ENCODE measurements at places on chromosomes 12 and 14.

- DNase-seq = no peak
These were observed 21.8 kb upstream of the SPPL3 start for GRCh38 chr12:120925740-120926563.

DNA sequence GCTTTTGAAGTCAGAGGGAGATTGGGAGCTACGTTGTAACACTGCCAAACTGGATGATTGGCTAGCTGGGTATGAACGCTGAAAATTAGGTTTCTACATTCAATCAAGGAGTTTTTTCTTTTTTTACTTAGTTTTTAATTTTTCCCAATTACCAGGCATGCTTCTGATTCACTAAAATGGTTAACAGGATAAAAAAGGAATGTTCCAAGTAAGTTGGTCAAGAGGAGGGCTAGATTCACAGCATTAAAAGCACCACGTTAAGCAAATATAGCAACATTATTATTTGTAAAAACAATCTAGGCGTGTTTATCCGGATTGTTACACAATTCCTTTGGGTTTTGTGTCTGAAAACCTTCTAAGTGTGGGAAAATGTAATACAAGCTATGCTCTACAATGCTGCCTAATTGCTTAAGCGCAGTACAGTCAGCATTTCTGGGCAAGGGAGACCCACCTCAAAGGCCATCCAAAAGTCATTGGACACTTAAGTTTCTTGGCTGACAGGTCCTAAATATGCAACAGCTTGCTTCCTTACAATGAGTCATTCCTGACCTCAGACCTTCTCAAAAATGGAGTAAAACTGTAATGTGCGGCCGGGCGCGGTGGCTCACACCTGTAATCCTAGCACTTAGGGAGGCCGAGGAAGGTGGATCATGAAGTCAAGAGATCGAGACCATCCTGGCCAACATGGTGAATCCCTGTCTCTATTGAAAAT, 1.2 kb downstream of the RPLP0 start:
- DNase-seq = peak; percentile 57

- DNase-seq = peak; percentile 50
These were observed 135.5 kb upstream of the CPM start for GRCh38 chr12:69068448-69068847.

GRCh38 chr12:72178871-72179270, 93.3 kb upstream of the TRHDE start:
- no peak for DNase-seq

- DNase-seq = no peak
These were observed 28.6 kb downstream of the ABCB9 start for GRCh38 chr12:122937622-122938091.

DNA sequence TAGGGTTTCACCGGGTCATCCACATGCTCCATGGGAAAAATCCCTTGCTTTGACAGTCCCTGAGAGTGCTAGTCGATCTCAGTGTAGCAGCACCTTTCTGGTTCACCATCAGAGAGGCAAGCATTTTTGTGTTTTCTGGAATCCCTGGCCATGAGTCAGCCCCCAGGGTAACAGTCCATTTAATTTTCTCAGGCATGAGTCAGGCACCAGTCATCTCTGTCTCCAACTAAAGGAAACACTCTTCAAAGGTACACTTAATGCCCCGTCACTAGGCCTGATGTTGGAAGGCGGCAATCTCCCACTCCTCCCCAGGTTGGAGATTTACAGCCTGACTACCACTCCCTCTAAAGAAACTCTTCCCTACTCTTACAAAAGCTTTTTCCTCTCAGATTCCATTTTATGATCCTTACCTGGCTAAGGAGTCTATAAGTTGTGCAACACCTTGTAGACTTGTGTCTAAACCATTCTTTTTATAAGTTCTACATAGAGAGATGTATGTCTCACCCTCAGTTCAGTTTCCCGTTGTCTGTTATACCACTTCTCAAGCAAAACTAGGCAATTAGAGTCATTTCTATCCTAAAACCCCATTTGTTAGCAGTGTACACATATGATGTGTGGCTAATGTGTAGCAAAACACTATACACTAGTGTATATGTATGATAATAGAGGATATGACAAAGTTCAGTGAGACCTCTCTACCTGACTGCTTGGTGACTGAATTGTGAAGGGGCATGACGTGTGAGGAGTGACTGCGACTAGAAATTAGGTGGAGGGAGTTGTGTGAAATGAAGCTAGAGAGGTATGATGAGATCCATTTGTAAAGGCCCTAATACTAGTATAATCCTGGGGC, 24.6 kb downstream of the TMEM19 start:
- peak; percentile 82 for DNase-seq

DNA sequence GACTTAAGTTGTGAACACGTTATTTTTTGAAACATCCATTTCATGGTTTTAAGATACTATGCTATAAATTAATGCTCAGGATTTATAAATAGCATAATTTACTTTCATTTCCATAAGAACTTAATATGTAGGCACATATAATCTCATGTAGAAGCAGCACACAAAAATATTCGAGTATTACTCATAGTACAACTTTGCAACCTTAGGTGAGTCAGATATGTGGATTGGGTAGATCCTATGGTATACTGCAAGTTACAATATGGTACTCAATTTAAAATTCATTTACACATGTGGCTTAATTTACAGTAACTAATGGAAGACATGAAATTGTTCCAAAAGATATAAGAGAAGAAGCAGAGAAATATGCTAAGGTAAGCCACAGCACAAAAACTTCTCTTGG, 26.0 kb downstream of the PSMA3 start:
- peak; percentile 10 for DNase-seq

DNA sequence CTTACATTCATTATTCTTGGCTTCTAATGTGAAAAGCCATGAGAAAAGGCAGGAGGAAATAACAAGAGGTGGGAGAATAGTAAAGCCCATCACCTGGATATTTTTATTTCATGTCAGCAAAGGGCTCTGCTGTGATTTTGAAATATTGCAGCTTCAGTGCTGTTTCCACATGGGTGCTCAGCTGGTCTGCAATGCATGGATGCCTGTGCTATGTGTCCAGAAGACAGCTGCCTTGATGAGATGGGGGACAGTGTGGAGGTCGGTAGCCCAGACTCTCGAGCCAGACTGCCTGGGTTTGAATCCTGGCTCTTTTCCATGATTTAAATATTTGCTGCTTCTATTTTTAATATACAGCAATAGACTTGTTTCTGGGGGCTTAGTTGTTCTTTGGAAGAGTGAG, 477.5 kb upstream of the GARIN6 start:
- DNase-seq = no peak

DNA sequence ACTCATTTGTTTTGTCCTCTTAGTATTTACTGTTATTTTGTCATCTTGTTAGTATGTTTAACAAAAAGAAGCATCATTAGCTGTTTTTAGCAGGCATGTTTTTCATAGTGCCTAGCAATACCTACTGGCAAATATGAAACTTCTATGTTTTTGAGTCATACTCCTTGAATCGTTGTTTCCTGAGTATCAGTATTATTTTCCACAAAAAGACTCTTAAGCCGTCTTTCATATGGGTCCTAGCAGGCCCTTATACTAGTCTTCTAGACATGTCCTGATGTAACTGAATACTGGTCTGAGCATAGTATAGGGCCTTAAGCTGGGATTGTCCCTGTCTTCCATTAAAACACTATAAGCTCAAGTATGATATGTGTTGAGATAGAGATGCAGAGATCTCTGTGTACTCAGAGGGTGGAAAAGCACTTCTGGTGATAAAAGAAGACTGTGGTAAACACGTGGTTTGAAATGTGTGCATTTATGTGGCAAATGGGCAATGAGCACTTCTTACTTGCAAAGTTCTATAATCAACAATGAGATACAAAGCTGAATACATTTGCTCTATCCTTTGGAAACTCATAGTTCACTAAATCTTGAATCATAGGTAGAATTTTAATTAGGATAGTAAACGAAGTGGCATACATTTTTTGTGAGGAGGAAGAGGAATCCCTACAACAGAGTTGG, 348.8 kb downstream of the PDZRN4 start:
- DNase-seq = no peak

DNA sequence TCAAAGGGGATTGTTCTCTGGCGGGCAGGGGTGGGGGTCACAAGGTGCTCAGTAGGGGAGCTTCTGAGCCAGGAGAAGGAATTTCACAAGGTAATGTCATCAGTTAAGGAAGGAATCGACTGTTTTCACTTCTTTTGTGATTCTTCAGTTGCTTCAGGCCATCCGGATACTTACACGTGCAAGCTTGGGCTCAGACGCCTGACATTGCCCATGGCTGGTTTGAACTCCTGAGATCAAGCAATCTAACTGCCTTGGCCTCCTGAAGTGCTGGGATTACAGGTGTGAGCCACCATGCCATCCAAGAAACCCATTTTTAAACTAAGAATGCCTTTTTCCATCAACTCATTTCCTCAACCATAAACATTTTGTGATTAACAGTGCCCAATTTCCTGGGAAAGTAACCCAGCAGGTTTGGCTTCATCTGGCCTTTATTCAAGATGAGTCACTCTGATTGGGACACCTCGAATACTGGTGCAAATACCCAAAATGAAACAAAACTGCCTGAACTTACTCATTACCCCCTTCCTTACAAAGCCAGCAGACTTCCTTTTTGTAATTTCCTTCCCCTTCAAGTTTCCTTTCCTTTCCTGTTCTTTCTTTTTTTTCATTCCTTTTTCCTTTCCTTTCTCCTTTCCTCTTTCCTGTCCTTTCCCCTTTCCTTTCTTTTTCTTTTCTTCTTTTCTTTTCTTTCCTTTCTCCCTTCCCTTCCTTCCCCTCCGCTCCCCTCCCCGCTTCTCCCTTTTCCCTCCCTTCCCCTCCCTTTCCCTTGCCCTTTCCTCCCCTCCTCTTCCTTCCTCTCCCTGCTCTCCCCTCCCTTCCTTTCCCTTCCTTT, 10.2 kb upstream of the RNASE10 start:
- no peak for DNase-seq

DNA sequence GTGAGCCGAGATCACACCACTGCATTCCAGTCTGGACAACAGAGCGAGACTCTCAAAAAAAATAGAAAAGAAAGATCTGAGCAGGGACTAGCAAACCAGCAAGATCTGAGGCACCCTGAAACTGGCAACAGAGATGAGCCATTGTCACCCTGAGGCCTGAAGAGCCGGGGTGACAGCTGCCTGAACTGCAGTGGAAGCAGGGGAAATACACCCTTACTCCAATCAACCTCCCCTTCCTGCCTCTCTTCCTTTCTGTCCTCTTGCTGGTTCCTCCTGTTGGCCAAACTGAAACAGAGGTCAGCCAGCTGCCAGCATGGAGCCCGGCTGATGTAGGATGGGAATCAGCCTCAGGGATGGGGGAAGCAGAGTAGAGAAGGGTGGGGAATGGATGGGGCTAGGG, 192.0 kb downstream of the CHST11 start:
- no peak for DNase-seq

GRCh38 chr14:33642691-33643244, 308.1 kb downstream of the EGLN3 start:
- DNase-seq = no peak

DNA sequence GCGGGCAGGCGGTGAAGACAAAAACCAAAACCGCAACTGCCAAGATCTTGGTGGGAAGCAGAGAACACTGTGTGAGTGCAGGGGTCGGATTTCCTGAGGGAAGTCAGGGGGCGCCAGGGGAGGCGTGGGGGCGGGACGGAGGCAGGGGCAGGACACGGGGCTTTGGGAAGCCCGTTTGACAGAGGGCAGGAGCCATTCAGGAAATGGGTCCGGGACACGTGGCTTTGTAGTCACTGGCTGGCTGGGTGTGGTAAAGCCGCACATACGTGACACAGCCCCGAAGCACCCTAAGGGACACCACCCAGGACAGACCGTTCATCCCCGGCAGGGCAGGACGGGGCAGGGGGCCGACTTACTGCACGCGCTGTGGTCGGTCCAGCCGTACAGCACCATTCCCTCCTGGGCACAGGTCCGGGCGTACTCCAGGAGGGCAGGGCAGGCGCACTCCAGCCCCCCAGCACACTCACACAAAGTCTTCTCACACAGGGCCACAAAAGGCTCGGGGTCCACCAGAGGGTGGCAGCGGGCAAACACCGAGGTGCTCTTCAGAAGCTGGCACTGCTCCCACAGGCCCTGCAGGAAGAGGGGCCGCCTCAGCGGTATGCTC, 49.4 kb downstream of the VWF start:
- DNase-seq = no peak

DNA sequence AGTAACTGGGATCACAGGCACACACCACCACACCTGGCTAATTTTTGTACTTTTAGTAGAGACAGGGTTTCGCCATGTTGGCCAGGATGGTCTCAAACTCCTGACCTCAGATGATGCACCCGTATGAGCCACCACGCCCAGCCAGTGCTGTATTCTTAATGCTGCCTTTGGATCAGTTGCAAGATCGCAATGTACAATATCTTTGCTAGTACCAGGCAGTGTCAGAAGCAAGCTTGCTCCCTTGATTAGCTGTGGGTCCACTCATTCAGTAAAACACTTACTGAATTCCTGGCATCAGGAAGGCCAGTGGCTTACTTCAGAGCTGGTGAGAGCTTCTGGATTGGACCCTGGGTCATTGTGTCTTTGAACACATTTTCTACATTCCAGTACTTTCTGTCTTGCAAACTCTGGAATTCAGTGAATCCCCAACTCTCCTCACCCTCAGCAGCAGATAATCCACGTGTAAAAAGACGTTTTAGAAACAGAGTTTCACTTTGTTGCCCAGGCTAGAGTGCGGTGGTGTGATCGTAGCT, 1183.7 kb downstream of the AACS start:
- no peak for DNase-seq

- DNase-seq = peak; percentile 38
These were observed 34.1 kb downstream of the SCFD1 start for GRCh38 chr14:30656190-30656632.

DNA sequence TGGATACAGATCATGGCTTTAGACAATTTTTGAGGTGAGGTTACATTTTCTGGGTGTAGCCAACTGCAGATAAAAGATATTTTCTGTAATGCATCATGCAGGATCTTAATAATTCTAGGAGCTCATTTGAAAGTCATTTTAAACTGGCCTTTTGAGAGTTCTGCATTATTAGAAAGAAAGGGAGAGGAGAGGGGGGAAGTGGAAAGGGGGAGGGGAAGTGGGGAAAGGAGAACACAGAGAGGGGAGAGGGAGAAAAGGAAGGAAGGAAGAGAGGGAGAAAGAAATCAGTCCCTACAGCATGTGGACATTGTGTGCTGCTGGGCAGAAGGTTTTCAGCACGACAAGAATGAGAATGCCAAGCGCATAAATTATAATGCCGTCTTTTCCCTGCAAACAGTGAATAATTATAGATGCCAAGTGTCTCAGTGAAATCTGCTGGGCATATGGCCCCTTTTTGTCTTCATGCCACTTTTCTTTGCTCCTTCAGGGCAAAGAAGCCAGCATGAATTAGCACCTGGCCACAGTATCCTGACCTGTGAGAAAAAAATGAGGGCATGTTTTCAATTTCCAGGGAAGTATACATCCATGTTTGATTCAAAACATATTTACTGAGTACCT, 22.7 kb upstream of the PPP2R5C start:
- DNase-seq = no peak

GRCh38 chr14:37246427-37246829, 48.7 kb downstream of the MIPOL1 start:
- peak; percentile 44 for DNase-seq

- no peak for DNase-seq
These were observed 244.6 kb downstream of the SLC41A2 start for GRCh38 chr12:104713444-104713843.

DNA sequence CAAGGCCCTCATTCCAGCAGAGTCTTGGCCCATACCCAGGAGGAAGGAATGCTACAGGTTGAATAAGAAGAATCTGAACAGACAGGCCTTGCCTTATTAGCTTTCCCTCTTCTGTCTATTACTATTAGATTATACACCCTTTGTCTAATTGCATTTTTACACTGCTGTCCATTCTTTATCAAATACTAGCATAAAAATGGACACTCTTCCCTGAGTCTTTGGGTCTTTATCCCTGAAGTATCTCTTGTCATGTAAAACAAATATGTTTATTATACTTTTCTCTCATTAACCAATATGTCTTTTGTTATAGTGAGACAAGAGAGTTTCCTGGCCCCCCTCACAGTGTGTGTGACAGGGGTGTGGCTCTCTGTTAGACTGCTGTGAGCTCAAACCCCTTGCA, 897.4 kb upstream of the SEL1L start:
- DNase-seq = no peak

Measured in HFFc6 (cell line).